ENCODE measurements at places on chromosomes 12 and 14.
A peak's percentile ranks its signal among the peaks of the same experiment; 100 is the strongest.

DNA sequence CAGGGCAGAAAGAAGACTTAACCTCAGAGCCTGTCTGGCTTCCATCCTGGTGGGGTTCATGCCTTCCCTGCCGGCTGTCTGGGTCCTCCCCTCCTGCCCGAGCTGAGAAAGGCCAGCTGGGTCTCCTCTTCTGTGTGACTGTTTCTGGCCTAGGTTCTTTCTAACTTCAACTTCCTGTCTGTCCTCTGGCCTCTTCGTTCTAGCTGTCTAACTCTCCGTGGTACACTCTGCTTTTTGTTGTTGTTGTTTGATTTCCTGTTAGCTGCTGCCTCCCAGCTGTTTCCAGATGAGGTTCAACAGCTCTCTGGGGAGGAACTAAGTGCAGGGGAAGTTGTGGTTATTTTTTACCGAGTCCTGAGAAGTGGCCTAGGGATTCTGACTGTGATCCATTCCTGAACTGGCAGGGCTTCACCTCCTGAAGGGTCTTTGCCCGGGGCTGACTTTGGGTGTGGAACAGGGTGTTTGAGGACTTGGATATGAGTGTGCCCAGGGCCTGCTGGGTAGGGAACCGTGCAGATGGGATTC, 3.2 kb downstream of the MLXIP start:
- DNase-seq, result peak; percentile 89

DNA sequence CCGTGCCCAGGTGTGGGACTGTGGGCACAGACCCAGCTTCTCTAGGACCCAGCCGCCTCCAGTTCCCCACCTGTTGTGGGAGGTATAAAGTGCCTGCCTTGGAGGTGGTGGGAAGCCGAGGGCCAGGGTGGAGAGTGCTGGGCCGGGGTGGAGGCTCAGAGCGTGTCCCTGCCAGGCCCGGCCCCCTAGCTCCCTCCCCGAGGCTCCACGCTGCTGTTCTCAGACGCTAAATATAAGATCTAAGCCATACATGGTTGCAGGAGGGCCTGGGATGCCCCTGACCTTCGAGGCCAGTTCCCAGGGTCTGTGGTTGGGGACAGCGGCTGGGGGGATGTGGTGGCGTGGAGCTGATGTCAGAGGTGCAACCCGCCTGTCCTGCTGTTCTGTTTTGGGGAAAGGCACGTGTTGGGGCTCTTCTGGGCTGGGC, 10.8 kb downstream of the INF2 start:
- DNase-seq, result peak; percentile 37

GRCh38 chr14:34926552-34926951, 51.4 kb upstream of the BAZ1A start:
- no peak for DNase-seq

DNA sequence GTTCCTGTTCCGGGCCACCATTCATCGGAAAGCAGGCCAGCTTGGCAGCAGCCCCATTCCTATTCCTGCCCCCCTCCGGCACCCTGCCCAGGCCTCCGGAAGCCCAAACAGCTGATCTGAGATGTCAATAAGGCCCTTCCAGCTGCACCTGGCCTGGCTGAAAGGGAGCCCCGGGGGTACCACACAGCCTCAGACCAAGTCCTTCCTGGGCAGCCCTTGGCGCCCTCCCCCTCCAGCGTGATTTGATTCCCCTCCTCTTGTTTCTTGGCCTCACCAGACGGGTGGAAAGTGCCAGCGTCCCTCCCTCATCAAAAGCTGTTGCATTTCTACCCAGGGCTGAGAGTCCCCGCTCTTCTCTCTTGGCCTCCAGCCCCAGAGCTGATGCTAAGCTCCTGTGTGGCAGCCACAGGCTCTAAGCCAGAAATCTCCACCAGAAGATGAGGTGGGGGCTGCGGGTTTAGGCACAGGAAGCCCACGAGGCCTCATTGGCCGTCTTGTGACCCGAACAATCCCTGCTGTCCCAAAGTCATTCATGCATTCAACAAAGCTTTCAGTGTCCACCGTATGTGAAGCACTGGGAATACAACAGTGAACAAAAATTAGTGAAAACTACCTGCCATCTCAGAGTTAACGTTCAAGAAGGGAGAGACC, 215.4 kb downstream of the SLC41A2 start:
- DNase-seq, result no peak

Data from OCI-M1 (cell line).